ENCODE measurements at places on chromosomes 7 and 10. TPM values are rescaled to one million over a fixed set of nuclear protein-coding genes. Genes with fewer than 3 reads are reported as not detected.
A peak's percentile ranks its signal among the peaks of the same experiment; 100 is the strongest.

DNA sequence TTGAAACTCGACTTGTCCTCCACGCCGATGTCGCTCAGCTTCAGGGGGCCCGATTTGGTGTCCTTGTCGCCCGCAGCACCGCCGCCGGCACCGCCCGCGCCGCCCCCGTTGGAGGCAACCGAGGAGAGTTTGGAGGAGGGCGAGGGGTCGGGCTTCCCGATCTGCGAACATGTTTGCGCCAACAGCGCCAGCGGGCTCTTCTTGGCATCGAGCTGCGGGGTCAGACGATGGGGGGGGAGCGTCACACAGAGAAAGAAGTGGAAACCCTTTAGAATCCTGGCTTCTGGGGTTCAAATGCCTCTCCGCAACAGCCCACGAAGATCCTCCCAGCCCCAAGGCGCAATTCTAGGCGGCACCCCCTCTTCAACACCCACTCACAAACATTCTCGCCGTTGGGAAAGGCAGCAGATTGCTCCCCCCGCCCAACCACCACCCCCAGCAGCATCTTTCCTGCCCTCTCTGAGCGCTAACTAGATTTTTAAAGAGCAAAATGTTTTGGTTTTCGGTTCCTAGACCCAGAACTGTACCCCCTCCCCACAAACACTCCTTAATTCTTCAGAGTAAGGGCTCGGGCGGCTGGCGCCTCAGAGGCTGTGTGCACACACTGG lies 1.3 kb downstream of the ZNF503 start:
- H3K4me3 ChIP-seq, result peak overlapping the region; percentile 93
- H3K27me3 ChIP-seq, result no peaks in the 10 kb centered on the region
- peak overlapping the region; percentile 97 for H3K27ac ChIP-seq
- DNase-seq, result peak; percentile 90

DNA sequence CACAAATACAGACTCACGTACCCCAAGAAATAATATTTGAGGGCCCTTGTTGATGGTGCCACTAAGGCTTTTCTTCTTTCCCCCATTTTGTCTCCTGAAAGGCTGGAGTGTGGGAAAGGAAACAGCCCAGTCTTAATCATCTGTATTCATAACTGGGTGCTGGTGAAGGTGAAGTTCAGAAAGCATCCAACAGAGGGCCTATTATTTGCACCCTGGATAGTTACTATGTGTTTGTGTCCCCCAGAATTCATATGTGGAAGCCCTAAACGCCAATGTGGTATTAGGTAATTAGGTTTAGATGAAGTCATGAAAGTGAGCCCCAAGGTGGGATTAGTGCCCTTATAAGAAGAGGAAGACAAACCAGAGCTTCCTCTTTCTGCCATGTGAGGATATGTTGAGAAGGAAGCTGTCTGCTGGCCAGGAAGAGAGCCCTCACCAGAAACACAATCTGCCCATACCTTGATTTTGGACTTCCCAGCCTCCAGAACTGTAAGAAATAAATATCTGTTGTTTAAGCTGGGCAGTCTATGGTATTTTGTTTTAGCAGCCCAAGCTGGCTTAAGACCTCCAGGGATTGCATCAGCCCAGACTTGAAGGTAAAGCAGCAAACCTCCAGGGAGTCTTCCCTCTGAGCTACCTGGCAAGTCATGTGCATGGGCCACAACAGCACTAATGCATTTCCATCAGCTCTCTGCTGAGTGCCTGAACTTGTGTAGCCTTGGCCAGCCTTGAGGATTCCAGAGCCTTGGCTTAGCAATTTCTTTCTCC lies 90.0 kb upstream of the ADRB1 start:
- H3K36me3 ChIP-seq, result no peaks in the 10 kb centered on the region
- H3K27me3 ChIP-seq, result no peaks in the 10 kb centered on the region
- H3K27ac ChIP-seq, result no peak overlapping the region
- no peak for DNase-seq
- no peak overlapping the region for H3K4me3 ChIP-seq

DNA sequence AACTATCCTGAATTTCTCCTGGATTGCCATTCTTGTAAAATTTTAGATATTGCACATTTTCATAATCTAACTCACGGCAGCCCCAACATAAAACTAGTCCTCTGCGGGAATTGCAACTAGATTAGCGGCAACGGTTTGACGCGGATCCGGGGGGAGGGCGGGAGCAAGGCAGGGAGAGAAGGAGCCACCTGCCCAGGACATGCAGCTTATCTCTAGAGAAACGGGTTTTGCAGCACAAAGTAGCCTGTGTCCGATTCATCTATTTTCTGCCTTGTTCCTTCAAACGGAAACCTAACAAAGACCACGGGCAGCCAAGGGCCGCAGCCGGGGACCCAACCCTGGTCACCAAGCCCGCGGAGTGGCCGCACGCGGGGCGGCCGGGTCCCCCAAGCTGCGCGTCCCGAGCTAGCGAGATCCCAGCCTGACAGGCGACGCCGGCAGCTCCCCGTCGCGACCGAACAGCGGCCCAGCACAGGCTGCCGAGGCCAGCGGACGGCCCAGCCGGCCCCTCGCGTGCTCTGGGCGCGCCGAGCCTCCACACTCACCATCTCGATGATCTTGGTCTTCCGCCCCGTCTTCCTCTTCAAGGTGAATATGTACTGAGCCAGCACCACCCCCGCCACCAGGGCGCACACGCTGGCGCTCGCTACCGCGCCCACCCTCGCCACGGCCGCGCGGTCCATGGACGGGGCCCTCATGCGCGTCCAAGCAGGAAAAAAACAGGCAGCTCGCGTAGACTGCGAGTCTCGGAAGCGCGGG lies at the start of gene NT5C3A:
Gene NT5C3A (minus strand): TSS at position 754 of the 759 bp plus-strand sequence. CDS start 71 bp downstream, at position 683.
- peak within 1 kb of the TSS; percentile 80 for H3K27ac ChIP-seq
- H3K27me3 ChIP-seq, result no peaks in the 10 kb centered on the region
- DNase-seq, result no peak
- peaks cover 4% of the 10 kb centered on the region for H3K4me1 ChIP-seq

- no peak for DNase-seq
- H3K4me3 ChIP-seq, result no peak overlapping the region
- H3K36me3 ChIP-seq, result no peaks in the 10 kb centered on the region
- no peaks in the 10 kb centered on the region for H3K27me3 ChIP-seq
- H3K27ac ChIP-seq, result no peak overlapping the region
Measured at GRCh38 chr7:134046594-134047128, 80.5 kb upstream of the LRGUK start.

The ADRA2A gene
- polyA plus RNA-seq, result 42.3 TPM

- H3K27ac ChIP-seq, result peak overlapping the region; percentile 69
- H3K27me3 ChIP-seq, result no peaks in the 10 kb centered on the region
Measured at GRCh38 chr10:3887404-3887803, 102.4 kb upstream of the KLF6 start.

The SLC18A2 gene
- 25.5 TPM for polyA plus RNA-seq

DNA sequence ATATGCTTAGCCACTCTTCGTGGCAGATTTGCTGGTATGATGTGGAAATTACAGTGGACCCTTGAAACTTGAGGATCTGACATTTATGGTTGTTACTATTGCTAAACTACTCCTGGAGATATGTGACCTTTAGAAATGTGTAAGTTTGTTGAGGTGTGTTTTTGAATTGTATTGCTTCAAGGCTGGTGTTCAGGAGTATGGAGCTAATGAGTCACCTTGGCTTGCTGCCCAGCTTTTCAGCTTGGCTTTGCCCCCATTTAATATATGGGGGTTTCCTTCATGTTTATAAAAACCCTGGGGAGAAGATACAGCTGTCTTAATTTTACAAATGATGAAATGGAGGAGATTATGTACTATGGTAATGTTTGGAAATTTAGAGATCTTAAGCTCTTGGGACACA lies 11.6 kb downstream of the HBP1 start:
- H3K27me3 ChIP-seq, result no peaks in the 10 kb centered on the region
- peaks cover 20% of the 10 kb centered on the region for H3K36me3 ChIP-seq
- peaks cover 9% of the 10 kb centered on the region for H3K4me1 ChIP-seq
- no peak overlapping the region for H3K27ac ChIP-seq
- DNase-seq, result peak; percentile 48

DNA sequence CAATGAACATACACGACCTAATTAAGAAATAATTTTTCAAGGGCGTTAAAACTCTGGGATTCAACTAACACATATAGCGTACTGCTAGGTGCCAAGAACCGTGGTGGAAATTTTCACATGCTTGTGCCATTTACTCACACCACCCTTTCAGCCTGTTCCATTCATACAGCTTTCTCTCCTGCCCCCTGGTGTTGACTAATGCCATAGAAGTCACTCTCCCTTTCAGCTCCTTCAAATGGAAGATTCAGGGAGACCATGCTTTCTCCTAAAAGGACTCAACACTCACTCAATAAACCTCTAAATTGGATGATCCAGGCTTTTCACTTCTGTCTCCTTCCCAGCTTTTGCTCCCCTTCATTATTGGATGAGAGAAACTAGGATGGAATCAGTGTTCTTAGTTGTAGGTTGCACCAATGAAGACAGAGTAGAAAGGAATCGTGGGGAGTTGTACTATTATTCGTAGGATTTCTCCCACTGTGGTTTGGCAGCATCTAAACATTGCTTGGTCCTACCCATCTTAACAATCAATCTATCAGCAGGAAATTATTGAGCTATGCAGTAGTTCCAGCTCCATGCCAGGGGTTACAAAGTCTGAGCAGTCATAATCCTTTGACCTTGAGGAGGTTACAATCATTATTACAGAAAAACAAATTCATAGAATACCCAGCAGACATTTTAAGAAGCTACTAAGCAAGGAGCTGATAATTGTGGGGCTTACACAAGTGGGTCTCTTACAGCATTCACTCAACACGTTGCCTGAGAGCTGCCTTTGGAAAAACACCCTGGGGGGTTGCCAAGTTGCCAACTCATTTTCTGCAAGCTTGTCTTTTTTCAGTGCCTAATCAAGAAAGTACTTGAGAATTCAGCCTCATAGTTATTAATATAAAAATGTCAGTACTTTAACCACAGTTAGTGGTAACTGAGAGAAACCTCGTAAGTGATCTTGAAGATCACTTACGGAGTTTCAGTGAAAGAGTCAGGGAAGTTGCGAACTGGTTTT lies 2.8 kb upstream of the PPP1R3C start:
- no peak overlapping the region for H3K27ac ChIP-seq
- DNase-seq, result no peak
- no peaks in the 10 kb centered on the region for H3K36me3 ChIP-seq
- no peaks in the 10 kb centered on the region for H3K27me3 ChIP-seq

GRCh38 chr10:108633046-108633445 lies 1290.3 kb downstream of the XPNPEP1 start:
- H3K27ac ChIP-seq, result no peak overlapping the region
- H3K36me3 ChIP-seq, result no peaks in the 10 kb centered on the region
- no peak overlapping the region for H3K4me3 ChIP-seq

DNA sequence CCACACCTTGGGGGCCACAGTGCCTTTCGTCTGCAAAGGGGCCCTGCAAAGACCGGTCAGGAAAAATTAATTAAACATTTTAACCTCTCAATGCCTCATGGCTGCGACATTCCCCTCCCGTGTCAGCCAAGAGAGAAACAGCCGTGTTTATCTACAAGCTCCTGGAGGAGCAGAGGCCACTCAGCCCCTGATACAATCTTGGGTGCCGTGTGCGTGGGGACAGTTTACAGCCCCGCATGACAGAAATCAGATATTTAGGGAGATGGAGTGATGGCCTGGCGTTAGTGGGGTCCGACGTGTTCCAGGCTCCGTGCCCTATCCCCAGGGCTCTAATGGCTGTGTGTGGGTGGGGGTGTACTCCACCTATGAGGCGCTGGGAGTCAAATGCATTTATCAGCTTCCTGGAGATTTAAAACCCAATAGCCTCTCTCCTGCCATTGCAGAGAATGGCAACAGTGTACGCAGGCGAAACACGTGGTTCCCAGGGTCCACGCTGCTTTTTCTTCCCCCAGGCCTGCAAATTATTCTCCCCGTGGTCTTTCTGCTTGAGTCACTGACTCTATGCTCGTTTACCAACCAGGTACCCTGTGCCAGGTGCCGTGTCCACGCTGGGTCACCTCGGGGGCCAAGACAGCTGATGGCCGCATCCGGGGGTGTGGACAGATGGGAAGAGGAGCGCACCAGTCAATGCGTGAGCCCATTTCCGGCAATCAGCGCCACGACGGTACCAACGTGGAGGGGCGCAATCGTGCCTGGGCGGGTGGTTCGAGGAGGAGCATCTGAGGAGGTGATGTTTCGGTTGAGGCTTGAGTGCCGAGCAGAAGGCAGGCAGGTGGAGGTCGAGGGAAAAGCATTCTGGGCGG lies 26.6 kb upstream of the PSMG3 start:
- no peaks in the 10 kb centered on the region for H3K4me1 ChIP-seq
- H3K36me3 ChIP-seq, result no peaks in the 10 kb centered on the region
- DNase-seq, result no peak
- H3K27ac ChIP-seq, result no peak overlapping the region

DNA sequence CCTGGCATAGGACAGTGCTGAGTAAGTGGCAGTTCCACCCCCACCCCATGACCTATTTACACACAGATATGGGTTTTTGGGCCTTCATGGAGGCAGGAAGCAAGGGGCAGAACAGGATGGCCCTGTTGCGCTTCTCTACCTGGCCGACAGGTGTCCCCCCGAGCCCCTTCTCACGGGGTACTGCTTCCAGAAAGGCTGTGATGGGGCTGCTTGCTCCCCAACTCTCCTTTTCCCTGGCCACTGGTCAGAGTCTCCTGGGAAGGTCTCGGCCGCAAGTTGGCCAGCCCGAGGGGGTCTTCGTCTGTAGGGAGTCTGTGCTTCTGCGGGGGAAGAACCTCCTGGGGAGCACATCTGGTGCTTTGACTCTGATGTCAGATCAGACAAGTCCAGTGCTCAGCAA lies 139.8 kb upstream of the TNS3 start:
- peaks cover 5% of the 10 kb centered on the region for H3K4me1 ChIP-seq
- DNase-seq, result no peak
- H3K4me3 ChIP-seq, result no peak overlapping the region
- no peaks in the 10 kb centered on the region for H3K36me3 ChIP-seq
- H3K27ac ChIP-seq, result no peak overlapping the region

The SRRM3 gene
- polyA plus RNA-seq, result 10.4 TPM

DNA sequence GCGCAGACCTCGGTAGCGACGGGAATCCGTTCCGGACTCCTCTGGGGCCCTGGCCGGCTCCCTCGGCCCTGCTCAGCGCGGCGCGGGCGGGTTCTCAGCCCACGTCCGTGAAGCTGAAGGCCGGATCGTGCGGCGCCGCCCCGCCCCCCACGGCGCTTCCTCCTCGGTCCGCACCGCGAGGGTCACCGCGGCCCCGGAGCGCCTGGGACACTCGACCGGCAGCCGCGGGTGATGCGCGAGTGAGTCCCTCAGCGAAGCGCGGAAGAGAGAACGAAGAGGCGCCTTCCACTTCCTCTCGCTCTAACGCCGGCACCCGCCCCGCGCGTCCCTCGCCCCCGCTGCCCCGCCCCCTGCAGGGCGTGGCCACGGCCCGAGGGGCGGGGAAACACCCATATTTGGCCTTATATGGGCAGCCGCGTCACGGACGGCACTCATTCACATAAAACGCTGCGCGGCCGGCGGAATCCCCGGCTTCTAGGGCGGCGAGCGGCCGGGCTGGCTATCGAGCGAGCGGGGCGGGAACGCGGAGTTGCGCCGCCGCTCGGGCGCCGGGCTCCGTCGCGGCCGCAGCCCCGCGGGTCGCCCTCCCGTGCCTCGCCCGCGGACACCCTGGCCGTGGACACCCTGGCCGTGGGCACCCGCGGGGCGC lies at the start of gene DUSP5:
Gene DUSP5 (plus strand): TSS at position 470 of the 649 bp plus-strand sequence. CDS start 215 bp downstream, outside the sequence.
- H3K4me1 ChIP-seq, result peaks cover 4% of the 10 kb centered on the region
- peak; percentile 97 for DNase-seq
- H3K36me3 ChIP-seq, result no peaks in the 10 kb centered on the region
- peak within 1 kb of the TSS; percentile 82 for H3K27ac ChIP-seq
- peak within 1 kb of the TSS; percentile 84 for H3K4me3 ChIP-seq

GRCh38 chr10:29922892-29923291 lies 136.5 kb downstream of the JCAD start:
- H3K27ac ChIP-seq, result no peak overlapping the region
- no peaks in the 10 kb centered on the region for H3K36me3 ChIP-seq
- H3K27me3 ChIP-seq, result no peaks in the 10 kb centered on the region
- no peak for DNase-seq
- H3K4me1 ChIP-seq, result no peaks in the 10 kb centered on the region
